ENCODE measurements at places on chromosomes 7 and 10.

DNA sequence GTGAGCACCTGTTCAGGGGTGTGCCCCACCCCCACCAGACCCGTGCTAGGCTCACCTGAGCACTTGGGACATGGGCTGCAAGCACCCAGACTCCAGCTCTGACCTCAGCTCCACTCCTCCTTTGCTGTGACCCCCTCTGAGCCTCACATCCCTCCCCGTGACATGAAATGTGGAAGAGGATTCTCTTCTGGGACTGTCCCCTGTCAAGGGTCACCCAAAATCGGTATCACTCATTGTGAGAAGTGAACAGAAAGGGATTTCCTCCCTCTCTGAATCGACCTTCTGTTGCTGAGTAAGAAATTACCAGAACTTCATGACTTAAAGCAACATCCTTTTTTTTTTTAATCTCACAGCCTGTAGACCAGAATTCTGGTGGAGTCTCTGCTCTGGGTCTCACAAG is 6.2 kb upstream of the CHST15 start:
- DNase-seq = no peak

- DNase-seq = no peak
Measured at GRCh38 chr7:21962677-21963076, 17.0 kb upstream of the CDCA7L start.

GRCh38 chr7:151818674-151819519 is 58.0 kb downstream of the PRKAG2 start:
- DNase-seq = no peak

DNA sequence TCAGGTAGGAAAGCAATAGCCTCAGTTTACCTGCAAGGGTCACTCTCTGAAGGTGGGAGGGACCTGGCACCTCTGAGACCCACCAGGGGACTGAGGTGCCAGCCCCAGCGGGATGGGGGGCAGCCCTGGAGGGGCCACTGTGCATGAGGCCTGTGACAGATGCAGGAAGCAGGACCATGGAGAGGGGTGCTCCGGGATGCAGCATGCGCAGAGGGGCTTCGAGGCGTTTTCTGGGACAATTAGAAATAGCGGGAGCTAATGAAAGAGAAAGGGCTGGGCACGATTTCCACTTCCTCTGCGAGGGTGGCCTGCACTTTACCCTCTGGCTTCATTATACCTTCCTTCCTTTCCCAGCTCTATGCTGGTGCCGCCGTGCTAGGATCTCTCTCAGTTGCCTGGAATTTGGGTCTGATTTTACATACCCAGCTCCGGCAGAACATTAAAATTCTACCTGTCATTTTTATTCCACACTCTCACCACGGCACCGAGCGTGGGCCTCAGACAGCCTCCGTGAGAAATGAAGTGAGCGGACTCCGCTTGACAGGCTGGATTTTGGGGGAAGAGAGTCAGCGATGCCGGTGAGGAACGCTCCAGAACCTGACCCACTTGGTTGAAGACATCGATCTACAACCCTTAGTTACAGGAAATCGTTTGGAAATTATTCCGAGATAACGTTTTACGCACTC is 333.9 kb upstream of the PFKP start:
- no peak for DNase-seq

DNA sequence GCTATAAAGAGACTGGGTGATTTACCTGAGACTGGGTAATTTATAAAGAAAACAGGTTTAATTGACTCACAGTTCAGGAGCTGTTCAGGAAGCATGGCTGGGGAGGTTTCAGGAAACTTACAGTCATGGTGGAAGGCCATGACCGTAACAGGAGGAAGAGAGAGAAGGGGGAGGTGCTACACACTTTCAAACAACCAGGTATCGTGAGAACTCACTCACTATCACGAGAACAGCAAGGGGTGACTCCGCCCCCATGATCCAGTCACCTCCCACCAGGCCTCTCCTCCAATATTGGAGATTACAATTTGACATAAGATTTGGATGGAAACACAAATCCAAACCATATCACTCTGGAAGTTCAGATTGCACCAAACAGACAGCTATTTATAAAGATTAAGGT is 59.8 kb upstream of the ARHGAP21 start:
- no peak for DNase-seq

GRCh38 chr10:98404571-98405359 is 10.2 kb downstream of the PYROXD2 start:
- peak; percentile 76 for DNase-seq

- peak; percentile 78 for DNase-seq
Measured at GRCh38 chr10:650886-651615, 38.4 kb downstream of the DIP2C start.

DNA sequence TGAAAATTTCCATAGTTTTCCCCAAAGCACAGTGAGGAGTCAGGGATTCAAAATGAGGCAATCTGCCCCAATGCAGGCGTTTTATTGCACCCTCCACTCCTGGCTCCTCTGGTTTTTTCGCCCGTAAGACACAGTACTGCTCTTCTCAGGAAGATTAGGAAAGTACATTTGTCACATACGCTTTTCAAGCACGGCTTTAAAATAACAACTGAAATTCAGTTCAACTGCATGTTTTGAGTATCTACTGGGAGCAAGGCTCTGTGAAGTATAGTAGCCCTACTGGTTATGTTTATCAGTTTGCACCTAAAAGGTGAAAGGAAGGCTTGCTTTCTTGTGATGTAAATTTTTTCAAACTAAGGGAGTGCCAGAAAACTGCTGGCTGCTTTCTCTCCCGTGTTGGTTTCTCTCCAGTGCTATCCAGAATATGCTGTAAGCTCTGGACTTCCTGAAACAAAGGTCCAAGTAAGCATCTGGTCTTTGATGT is 1.9 kb upstream of the SGMS1 start:
- no peak for DNase-seq

GRCh38 chr7:75758491-75758890 is 13.5 kb downstream of the CCL26 start:
- DNase-seq = peak; percentile 23

GRCh38 chr10:121580276-121581116 is 17.7 kb downstream of the FGFR2 start:
- DNase-seq = no peak

DNA sequence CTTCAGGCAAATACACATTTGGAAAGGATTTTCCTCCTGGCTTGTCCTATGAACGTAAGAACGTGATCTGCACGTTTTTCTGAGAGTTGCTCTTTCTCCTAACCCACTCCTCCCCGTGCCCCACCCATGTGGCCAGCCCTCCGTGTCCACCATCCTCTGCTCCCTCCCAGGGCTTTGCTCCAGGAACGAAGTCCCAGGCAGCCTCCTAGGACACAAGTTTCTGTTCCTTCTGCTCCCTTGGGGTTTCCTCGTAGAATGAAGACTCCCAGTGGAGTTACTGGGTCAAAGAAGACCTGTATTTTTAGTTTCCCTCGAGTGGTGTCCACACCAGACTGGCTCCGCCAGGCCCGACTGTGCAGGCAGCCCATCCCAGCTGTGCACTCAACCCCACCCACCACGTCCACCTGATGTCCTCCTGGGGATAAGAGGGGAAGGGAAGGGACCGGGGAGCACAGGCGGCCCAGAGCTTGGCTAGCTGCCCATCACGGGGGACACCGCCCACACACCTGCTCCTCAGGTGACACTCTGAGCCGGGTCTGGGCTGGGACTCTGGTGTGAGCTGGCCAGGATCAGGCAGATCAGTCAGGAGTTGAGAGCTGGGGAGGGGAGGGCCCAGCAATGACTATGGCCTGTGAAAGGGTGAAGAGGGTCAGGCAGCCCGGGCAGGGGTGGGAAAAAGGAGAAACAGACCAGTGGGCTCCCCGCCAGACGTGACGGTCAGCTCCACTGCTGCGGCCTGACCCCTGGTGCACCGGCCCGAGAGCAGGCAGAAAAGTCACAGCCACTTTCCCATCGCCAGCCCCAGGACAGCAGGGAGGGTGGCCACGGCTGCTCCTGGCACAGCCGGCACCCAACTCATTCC is 54.3 kb upstream of the PPP2R2D start:
- DNase-seq = no peak
